GM13976 (cell line): ENCODE measurements at places on chromosomes 16 and 17.

DNA sequence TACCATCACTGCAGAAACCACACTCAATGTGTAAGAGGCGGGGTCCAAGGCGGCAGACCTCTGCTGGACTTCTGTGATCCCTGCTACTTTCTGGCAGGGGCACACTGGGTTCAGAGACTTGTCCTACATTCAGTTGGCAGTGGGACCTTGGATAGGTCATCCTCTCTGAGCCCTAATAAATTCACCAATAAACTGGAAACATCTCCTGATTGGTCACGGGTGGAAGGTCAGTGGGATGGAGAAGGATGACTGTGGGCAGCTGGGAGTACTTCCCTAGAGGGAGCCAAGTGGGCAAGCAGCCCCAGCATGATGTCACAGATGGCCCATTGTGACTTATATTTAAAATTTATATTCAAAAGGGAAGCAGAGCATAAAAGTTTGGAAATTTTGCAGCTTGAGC lies 49.7 kb downstream of the RNF112 start:
- DNase-seq, result no peak

- no peak for DNase-seq
These were observed 8.8 kb downstream of the RPL19 start for GRCh38 chr17:39208893-39209292.

DNA sequence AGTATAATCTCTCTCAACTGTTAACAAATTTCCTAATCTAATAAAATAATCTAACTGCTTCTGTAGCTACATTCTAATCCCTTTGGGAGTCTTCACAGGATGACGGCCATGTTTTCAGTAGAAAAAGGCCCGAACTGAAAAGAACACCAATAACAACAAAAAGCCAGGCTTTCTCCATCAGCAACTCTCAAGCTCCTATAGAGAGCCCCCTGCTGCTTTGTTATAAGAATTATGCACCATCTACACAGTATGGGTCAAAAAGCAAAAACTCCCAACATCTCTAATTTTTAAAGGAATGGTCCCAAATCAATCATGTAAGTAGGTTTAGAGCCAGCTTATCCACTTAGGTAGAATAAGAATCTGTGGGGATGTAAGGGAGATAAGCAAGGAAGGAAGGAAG lies 163.6 kb upstream of the C17orf78 start:
- DNase-seq, result no peak

GRCh38 chr17:78995022-78995760 lies 14.4 kb downstream of the CANT1 start:
- DNase-seq, result no peak

GRCh38 chr16:62035115-62036092 lies 834 bp downstream of the CDH8 start:
- peak; percentile 8 for DNase-seq

DNA sequence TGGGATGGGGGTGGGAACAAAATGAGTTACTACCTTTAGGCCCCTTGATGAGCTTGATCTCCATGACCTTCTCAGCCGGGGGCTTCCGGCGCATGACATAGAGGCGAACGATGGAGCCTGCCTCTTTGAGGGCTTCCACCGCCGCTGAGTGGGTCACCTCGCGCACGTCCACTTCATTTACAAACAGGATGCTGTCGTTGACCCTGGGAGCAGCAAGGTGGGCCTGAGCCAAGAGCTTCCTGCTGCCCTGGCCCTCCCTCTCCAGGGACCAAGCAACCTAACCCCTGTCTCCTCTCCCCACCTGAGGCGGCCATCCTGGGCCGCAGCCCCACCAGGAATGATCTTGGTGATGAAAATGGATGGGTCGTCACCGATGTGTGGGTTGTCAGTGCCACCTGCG lies 16.2 kb downstream of the DLG4 start:
- no peak for DNase-seq

DNA sequence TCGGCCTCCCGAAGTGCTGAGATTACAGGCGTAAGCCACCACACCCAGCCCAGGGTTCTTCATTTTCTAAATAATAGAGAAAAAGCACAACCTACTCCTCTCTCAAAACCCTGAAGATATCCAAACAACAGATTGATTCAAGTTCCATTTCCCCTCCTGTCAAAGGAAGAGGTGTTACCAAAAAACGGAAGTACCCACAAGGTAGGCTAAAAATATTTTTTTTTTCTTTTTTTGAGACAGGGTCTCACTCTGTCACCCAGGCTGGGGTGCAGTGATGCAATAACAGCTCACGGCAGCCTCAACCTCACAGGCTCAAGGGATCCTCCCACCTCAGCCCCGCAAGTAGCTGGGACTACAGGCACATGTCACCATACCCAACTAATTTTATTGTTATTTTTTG lies 18.9 kb downstream of the UTP6 start:
- no peak for DNase-seq

DNA sequence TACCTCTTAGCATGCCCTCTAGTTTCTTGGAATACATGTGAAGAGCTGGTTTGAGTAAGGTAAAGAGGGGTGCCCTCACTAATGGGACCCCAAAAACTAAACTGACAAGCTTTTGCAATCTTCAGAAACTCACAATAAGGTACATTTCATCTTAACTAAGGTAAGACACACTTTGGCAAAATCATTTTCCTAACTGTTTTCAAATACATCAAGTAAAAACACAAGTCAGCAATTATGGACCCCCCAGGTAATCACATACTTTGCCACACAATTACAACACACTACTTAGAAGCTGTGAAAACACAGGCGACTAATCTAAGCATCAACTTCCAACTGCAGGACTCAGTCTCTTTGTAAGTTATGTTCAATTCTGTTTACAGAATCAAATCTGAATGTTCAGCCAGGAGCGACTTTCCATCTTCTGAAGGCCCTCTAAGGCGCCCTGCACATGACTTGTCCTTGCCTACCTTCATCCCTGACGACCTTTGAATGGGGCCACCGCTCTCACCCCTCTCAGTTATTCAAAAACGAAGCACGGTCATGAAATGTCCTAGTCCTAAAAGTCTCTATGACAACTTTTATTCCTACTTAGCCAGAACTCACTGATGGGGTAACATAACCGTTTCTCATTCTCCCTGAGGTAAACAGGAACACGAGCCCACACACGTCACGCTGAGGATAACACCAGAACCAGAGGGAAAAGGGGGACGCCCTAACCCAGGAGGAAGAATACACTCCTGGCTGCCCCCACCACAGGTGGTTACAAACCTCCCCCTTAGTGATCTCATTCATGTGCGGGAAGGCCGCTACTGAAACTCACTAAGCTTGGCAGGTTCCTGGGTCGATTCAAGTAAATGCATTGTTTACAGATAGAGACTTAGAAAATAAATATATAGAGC lies 5.5 kb downstream of the CREBBP start:
- no peak for DNase-seq

- no peak for DNase-seq
These were observed 23.0 kb upstream of the CAPNS2 start for GRCh38 chr16:55543472-55543871.
